ENCODE measurements at places on chromosomes 16 and 17.

- no peak for DNase-seq
These were observed 142.2 kb downstream of the ENGASE start for GRCh38 chr17:79216826-79217225.

DNA sequence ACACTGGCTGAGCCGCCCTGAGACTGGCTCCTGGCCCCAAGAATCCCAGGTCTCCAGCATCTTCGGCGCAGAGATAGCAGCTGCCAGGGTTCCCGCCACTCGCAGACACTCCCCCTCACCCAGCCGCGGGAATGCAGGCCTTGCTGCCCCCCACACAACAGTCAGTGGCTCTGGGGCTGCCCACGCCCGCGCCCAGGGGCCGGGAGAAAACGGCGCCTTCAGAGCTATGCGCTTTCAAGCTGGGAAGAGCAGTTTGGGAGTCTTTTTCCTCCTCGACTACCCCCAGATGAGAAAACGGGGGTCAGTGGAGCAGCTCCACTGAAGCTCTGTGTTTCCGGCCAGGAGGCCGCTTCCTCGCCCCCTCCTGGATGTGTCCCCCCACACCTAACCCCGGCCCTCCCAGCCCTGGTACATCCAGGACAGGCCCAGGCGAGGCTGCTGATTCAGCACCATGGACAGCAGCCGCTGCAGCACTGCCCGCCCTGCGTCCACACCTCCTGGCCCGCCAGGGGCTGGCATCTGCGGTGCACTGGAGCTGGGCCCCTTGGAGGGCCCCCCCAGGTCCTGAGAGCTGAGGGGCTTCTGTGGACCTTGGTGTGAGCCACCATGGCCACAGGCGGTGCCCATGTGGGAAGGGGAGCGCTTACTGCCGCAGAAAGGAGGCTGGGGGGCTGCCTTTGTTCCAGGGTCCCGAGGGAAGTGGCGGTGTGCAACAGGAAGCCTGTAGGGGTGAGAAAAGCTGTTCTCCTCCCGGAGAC, 35.7 kb downstream of the CACNA1H start:
- peak; percentile 99 for DNase-seq

DNA sequence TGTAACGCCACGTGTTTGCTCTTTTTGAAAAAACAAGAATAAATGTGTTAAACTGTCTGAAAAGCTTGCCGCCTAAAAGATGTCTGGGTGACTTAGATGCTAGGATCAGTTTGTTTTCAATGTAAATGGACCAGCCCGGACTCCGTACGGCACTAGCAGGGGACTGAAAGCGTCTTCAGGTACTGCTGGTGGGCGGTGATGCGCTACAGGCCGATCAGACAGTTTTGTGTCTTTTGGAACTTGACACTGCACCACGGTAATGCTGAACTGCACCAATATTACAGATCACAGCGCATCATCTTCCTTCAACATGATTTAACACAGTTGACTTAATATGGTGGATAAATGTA, 727 bp upstream of the MBTPS1 start:
- peak; percentile 68 for DNase-seq

DNA sequence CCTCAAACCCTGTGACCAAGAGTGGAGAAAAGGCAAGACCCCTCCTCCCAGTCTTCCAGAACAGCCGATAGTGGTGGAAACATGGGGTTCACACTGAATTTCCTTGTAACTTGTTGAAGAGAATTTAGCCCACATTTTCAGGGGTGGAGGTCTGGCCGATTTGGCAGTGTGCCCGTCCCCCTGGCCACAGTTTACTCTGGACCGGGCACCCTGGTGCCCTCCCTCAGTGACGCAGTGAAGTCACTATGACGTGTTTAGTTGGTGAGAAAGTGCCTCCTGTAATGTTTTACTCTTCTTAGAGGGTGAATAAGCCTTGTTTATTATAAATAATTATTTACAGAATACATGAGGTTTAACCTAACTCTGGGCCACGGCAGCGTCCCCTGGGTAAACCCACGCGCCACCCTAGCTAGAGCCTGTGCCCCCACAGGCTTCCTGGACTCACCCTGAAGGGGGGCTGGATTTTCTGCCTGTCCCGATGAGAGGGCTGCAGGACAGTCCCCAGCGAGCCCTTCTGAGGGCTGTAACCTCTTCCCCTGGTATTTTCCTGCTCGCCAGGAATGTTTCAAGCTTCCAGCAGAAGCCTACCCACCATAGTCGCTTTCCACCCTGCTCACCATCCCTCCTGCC, 316.9 kb downstream of the SEC14L1 start:
- DNase-seq: no peak

- peak; percentile 98 for DNase-seq
These were observed 1.4 kb downstream of the PYDC1 start for GRCh38 chr16:31215287-31216162.

- DNase-seq: peak; percentile 93
These were observed 42.0 kb downstream of the MGAT5B start for GRCh38 chr17:76909971-76910760.

- peak; percentile 93 for DNase-seq
These were observed 24.8 kb downstream of the MYO18A start for GRCh38 chr17:29155227-29155965.

DNA sequence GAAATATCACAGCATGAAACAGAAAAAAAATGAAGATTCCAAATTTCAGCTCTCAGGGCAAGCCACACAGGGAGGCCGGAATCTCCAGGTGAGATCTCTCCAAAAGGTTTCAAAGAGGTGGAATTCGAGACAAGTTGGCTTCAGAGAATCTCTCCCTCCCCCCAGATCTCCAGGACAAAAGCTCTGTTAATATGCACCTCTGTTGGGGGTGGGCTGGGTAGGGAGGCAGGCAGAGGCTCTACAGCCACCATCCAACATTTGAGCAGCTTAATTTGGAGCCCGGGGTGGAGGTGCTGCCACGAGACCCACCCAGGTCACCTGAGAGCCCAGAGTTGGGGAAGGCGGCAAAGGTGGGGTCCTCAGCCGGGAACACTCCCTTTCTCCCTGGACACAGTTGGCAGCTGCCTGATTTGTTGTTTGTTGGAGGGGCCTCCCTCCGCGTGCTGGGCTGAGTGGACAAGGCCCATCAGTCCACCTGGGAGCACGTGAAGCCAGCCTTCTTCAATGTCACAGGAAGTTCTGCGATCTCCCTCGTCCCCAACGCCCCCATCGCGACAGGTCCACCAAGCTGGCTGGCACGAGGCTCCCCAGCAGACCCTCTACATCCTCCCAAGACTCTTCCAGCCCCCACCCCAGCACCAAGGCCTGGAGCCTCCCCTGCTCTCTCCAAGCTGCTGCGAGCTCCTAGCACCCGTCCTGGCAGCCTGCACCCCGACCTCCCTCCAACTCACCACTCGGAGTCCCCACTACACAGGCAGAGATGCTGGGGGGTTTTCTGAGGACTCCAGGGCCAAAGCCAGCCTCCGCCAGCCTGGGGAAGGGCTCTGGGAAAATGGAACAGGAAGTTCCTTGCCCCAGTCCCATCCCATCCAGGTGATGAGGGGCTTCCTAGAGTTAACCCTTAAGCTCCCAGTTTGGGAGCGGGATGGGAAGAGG, at the start of gene ZSCAN10:
TSS of gene ZSCAN10 (minus strand) at position 836 of the 936 bp plus-strand sequence. CDS start 6,357 bp downstream, outside the sequence.
- no peak for DNase-seq

DNA sequence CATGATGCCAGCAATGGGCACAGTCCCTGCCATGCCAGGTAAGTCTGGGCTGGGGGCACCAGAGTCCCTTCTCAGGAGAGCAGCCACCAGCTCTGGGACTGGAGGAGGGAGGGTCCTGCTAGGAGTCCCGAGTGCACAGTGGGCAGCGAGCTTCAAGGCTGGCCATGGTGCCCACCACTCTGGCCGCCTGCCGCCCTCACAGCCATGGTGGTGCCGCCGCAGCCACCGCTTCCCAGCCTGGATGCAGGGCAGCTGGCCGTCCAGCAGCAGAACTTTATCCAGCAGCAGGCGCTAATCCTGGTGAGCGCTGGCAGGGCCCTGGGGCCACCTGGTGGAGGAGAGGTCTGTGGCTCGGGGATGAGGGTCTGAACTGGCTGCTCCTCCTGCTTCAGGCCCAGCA, 17.9 kb upstream of the SMIM5 start:
- no peak for DNase-seq

DNA sequence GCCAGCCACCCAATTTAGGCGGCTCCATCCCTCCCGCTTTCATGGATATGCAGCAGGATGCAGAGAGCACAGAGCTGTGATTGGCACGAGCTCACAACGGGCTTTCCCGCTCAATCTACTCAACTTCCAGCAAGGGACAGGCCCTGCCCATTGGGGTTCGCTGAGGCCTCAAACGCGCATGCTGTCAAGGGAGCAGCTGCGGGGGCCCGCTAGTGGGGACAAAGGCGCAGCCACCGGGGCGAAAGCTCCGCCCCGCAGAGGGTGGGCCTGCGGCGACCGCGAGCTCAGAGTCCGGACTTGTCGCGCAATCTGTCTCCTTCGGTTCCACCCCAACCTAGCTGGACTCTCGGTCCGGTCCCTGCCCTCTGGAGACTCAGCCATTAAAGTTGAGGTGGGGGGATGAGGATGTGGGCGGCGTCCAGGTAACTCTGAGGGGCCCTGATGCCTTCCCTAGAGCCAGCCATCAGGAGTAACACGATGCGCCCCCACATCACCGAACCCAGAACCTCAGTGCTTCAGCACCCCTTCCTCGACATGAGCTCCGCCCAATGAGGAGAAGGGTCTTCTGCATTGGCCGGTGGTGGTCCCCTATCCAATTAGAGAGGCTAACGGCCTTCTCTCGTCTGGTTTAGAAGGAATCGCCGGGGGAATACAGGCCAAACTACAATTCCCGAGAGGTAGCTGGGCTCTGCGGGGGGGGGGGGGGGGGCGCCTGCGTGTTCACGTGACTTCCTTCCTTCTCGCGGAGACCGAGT, 489 bp upstream of the NFATC3 start:
- DNase-seq: peak; percentile 98

GRCh38 chr16:871562-872345, 71.2 kb upstream of the GNG13 start:
- peak; percentile 64 for DNase-seq

- DNase-seq: no peak
These were observed 896 bp upstream of the MYLK3 start for GRCh38 chr16:46748775-46749705.

- DNase-seq: peak; percentile 6
These were observed 16.7 kb downstream of the PGS1 start for GRCh38 chr17:78395155-78395554.

DNA sequence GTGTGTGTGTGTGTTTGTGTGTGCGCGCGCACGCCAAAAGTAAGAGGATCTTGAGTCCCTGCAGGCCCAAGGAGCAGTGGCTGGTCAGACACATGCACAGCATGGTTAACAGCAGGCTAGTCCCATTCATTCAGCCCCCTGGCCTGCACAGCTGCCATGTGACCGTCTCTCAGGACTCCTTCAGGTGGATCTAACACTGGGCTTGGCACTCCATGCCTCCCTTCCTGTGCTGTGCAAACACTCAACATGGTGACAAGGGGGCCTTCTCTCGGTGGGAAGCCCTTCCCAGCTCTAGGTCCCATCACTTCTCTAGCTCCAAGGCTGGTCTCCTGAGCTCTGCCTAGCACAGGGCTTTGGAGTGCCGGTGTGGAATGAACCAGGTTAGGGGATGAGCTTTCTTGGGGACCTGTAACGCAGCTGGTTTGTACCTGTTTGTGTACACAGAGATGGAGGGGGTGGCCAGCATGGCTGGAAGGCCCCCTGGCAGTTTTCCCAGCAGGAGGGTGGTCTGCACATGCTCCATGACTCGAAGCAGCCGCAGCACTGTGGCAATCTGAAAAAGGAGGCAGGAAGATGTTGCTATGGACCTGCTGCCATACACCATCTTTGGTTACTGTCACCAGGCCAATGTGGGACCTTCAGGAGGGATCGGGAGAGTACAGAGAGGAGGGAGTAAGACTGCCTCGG, 69.4 kb upstream of the GCSH start:
- no peak for DNase-seq

DNA sequence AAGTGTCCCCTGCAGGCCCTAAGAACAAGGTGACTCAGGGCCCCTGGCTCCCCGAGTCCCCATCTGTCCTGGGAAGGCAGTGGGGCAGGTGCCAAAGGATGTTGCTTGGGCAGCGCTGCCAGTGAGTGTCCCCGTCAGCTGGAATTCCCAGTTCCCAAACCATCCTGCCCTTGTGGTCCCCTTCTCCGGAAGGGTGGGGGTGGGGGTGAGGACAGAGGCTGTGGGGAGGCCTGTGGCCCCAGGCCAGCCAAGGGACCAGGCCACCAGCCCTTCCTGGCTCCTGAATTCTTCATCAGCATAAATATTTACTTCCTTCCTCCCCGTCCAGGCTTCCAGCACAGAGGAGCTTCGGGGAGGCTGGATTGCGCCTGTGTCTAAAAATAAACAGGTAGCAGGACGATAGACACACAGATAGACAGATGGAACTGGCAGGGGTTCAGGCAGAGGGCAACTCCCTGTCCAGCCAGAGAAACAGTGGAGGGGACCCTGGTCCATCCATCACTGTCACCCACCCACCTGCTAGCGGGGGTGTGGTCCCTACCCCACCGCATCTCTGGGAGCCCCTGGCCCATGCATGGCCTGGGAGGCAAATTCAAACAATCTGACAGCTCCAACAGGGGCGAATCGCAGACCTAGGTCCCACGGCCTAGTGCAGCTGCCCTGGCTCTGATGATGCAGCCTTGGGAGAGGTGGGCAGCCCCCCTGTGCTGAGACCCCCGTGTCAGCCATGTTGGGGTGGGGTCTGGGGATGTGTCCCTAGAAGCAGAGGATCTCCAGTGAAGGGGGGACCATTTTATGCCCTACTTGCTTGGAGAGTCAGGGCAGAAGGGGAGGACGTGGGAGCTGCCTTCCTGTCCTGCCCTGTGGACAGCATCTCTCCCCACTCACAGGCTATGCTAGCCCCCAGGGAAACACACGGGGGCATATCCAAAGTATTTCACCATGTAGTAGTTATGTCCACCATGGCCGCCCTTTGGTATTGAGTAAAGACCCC, 13.2 kb downstream of the GLIS2 start:
- peak; percentile 94 for DNase-seq

GRCh38 chr17:82678265-82678891, 20.1 kb downstream of the RAB40B start:
- peak; percentile 35 for DNase-seq

- no peak for DNase-seq
These were observed 989.0 kb downstream of the CDH11 start for GRCh38 chr16:64132759-64133361.

DNA sequence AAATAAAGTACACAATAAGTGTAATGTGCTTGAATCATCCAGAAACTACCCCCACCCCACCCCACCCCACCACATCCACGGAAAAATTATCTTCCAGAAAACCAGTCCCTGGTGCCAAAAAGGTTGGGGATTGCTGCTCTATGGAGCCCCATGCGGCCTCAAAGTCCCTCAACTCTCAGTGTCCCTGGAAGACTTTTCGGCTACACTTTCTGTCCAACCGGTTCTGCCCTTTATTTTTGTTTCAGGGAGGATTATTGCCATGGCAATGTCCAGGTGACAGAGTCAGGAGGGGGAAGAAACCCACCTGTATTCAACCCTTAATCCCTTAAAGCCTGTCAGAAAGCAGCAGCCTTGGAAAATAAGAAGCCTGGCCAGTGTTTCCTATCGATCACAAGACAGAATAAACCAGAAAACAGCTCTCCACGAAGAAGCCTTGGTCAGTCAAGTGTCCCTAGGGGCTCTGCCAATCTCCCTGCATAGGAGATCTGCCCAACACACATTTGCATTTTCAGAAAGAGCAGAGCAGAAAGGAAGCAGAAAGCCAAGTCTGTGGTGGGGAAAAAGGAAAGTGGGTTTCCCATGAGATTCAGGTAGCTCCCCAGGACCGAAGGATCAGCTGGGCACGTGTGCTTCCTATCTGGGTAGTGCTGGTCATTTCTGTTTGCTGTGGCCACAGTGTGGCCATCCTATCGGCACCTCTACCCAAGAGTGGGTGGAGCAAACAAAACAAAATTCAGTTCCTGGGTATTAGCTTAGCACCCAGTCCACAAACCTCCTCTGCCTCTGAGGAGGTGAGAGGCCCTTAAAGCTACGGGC, 342.7 kb downstream of the SOX9 start:
- DNase-seq: no peak

- no peak for DNase-seq
These were observed 6.3 kb downstream of the CMTM4 start for GRCh38 chr16:66690106-66690847.

- DNase-seq: peak; percentile 90
These were observed 72.7 kb downstream of the SOX9 start for GRCh38 chr17:72193391-72194106.

All from osteoblast (primary cell).